ENCODE measurements at places on chromosomes 13 and 19.

GRCh38 chr19:10184636-10185035, 10.1 kb downstream of the DNMT1 start:
- DNase-seq: no peak

- DNase-seq: peak; percentile 97
These were observed 6.2 kb downstream of the SYT5 start for GRCh38 chr19:55173714-55174409.

DNA sequence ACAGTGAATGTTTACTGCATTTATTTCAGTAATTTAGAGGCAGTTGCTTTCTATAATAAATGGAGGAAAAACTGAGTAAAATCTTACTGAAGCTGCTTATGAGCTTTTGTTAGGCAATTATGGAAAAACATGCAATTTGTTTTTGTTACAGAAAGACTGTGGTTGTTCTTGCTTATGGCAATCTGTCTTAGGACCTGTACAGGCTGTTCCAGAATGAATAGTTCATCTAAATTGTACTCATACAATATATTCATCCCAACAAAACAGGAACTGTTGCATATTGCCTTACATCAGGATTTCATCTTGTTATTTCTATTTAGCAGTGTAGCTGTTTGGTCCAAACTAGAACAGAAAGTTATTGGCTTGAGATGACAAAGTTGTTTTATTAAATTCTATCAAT, 199.2 kb downstream of the NALCN start:
- no peak for DNase-seq

GRCh38 chr13:101915331-101915730, 462.9 kb downstream of the ITGBL1 start:
- no peak for DNase-seq

DNA sequence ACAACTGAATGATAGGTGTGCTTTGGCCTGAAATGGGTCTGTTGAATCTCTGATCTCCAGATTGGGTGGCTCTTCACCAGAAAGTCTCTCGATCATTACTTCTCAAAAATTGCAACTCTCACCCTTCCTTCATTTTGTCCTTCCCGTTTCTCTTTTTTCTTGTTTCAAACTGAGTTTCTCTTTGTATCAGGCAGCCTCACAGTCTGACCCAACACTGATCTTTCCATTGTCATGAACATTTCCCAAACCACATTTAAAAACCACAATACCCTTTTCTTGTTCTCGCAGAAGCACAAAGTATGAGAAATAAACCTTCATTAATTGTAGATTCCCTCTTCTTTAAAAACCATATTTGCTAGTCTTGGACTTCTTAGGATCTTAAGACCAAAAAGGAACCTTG, 33.6 kb upstream of the HMGB1 start:
- DNase-seq: no peak
